ENCODE measurements at places on chromosomes 7 and 10.

DNA sequence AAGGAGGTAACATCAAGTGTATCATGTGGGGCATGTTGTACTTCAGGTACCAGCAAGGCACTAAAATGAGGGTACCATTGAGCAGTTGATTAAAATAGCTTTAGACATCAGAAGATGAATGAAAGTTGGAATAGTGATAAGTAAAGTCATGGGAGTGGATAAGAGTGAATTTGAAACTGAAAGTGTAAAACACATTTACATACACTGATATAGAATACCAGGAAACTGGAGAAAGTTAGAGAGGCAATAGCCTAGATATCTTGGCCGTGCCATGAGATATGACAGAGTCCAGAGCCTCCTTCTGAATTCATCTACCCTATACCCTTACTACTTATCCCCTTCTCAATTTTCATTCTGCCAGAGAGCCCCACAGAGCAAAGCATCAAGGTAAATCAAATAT is 76.6 kb downstream of the GRM3 start:
- DNase-seq, result no peak

- DNase-seq, result no peak
Observed at GRCh38 chr7:92255308-92255707, 9.5 kb downstream of the ANKIB1 start.

DNA sequence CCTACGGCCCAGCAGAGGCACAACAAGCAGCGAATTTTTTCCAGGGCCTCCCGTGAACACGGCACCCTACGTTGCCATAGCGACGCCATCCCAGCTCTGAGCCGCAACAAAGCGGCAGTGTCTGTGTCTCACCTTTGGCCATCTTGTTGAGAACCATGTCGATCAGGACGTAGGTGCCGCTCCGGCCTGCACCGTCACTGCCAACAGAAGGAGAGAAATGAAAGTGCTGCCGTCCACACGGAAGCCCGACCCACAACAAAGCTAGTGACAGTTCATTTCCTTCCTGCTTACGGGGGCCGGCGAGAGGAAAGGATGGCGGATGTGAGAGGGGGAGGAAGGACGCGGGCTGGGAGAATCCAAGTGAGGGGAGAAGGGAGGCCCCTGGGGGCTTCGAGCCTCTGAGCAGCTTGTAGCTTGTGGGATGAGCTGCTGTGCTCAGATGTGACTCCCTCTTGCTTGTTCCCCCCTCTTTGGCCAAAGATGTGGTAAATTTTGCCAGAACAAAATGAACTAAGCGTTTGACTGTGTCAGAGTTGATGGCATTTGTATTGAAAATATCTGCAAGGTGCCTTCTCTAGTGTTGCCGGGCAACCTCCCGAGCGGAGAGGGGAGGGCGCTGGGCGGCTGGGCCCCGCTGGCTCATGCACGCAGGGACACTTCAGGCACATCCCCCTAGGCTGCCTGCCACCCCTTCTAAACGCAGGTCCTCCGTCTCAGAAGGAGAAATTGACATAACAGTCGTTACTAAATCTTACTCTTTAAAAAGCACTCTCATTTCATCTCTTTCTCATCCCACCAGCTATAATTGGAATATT is 232.2 kb downstream of the DNAJB6 start:
- peak; percentile 45 for DNase-seq

DNA sequence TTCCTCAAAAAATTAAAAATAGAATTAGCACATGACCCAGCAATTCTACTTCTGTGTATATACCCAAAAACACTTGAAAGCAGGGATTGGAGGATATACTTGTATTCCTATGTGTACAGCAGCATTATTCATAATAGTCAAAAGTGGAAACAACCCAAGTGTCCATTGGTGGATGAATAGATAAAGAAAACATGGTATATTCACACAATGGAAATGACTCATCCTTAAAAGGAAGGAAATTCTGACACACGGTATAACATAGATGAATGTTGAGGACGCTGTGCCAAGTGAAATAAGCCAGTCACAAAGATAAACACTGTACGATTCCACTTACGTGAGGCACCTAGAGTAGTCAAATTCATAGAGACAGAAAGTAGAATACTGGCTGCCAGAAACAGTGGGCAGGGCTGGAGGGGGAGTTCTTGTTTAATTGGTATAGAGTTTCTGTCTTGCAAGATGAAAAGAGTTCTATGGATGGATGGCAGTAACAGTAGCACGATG is 26.6 kb upstream of the KAT6B start:
- DNase-seq, result no peak

- no peak for DNase-seq
Observed at GRCh38 chr7:112086496-112087254, 119.5 kb downstream of the DOCK4 start.

- no peak for DNase-seq
Observed at GRCh38 chr10:28595613-28596012, 62.7 kb downstream of the WAC start.

GRCh38 chr10:100509241-100509840 is 10.3 kb downstream of the SEC31B start:
- DNase-seq, result no peak

- no peak for DNase-seq
Observed at GRCh38 chr7:130560972-130561371, 69.1 kb downstream of the MEST start.

- DNase-seq, result no peak
Observed at GRCh38 chr7:8035647-8036518, 67.3 kb downstream of the GLCCI1 start.

DNA sequence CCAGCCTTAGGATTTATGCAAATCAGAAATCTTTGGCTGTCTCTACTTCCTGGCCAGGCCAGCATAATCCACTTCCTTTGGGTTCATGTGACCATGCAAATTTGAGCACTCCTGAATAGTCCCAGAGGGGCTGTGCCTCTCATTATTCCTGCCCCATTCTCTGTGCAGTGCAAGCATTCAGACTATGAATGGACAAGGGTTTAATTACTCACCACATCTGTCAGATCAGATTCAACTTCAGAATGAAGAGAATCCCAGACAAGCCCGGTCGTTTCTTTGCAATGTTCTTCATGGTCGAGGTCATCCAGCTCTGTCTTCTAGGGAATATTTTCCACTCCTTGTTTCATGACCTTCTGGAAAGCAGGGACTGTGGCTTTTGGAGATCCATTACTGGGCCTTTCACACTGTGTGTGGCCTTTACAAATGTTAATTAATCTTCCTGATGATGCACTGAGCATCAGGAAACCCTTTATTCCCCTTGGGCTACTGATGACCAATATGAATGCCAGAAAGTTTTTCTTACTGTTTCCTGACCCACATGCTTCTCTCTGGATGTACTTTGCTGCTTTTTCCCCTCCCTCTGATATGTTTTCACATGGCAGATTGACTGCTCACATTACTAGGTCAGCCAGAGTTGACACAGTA is 217.6 kb upstream of the TCF7L2 start:
- DNase-seq, result no peak

DNA sequence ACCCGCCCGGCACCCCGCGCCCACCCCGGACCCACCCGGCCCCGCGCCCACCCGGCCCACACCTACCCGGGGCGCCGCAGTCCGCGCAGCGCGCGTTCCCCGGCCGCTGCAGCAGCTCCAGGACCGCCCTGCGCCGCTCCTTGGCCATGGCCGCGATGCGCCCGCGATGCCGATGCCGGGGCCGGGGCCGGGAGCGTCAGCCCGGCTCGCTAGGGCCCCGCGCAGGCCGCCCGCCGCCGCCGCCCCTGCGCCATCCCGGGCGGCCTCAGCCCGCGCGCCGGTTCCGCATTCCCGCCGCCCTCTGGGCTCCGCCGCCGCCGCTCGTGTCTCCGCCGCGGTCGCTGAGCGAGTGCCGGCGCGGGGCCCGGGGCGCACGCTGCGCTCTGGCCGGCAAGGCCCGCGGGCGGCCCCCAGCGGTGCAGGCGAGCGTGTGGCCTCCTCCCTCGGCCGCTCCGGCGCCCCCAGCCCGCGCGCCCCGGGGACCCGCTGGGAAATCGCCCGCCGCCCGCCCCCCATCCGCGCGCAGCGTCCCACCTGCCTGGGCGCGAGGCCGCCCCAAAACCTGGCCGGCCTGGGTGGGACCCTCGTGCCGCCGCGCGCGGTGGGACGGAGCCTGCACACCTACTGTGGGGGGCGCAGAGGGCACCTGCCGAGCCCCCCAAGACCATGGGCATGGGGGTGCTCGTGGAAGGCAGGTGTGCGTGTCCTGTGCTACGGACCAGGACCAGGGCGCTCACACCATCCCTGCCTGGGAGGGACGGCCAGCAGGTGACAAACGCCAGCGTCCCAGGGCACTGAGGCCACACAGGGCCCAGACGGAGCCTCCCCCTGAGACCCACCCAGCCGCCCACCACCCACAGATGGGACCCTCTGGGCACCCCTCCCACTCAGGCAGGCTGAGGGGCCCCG is at the start of gene ADAP1:
Gene ADAP1 (minus strand): TSS at position 351 of the 909 bp plus-strand sequence. CDS start 203 bp downstream, at position 148.
- DNase-seq, result no peak

DNA sequence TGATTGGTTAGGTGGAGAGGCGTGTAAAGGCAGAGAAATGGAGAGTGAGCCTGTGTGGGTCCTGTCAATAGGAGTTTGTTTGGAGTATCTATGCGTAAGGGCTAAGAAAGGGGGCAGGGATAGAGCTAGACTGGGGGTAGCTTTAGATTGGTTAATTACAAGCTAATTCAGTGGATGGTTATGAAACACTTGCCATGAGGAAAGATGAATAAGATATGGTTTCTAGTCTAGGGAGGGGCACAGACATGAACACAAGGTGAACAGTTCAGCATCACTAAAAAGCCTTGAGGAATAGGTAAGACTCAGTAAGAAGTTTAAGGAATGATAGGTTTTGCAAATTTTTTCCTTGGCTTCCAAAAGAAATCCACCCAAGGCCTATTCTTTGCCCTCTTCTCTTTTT is 50.6 kb downstream of the PLPP4 start:
- DNase-seq, result no peak

GRCh38 chr10:15494850-15495506 is 123.9 kb upstream of the FAM171A1 start:
- no peak for DNase-seq

DNA sequence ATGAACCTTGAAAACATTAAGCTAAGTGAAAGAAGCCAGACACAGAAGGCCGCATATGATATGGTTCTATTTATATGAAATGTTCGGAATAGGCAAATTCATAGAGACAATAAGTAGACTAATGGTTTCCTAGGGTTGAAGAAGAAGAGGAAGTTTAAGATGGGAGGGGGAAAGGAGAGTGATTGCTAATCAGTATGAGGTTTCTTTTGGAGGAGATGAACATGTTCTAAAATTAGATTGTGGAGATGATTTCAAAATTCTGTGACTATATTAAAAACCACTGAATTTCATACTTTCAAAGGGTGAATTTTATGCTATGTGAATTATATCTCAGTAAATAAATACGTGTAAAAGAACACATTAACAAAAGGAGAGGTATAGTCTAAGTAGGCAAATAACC is 176.4 kb upstream of the HPS1 start:
- no peak for DNase-seq

- DNase-seq, result no peak
Observed at GRCh38 chr7:18117482-18117881, 89.8 kb upstream of the PRPS1L1 start.

DNA sequence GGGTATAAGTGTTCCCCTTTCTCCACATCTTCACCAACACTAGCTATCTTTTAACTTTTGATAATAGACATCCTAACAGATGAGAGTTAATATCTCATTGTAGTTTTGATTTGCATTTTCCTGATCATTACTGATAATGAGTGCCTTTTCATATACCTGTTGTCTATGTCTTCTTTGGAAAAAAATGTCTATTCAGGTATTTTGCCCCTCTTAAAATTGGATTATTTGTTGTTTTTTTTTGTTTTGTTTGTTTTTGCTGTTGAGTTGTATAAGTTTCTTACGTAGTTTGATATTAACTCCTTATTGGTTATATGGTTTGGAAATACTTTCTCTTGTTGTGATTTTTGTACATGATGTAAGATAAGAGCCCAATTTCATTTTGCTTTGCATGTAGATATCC is 214.7 kb downstream of the MALRD1 start:
- DNase-seq, result no peak

GRCh38 chr7:45921381-45921698 is 268 bp upstream of the IGFBP3 start:
- DNase-seq, result no peak

- no peak for DNase-seq
Observed at GRCh38 chr7:79664884-79665676, 211.6 kb upstream of the MAGI2 start.

- no peak for DNase-seq
Observed at GRCh38 chr7:71409550-71410157, 277.7 kb downstream of the GALNT17 start.

- no peak for DNase-seq
Observed at GRCh38 chr10:11931038-11931437, 107.9 kb downstream of the PROSER2 start.

- DNase-seq, result no peak
Observed at GRCh38 chr10:124562425-124563060, 100.9 kb downstream of the LHPP start.

GRCh38 chr7:14380881-14381280 is 391.4 kb upstream of the ETV1 start:
- DNase-seq, result no peak

- DNase-seq, result no peak
Observed at GRCh38 chr7:107995184-107996071, 7.5 kb downstream of the LAMB1 start.

DNA sequence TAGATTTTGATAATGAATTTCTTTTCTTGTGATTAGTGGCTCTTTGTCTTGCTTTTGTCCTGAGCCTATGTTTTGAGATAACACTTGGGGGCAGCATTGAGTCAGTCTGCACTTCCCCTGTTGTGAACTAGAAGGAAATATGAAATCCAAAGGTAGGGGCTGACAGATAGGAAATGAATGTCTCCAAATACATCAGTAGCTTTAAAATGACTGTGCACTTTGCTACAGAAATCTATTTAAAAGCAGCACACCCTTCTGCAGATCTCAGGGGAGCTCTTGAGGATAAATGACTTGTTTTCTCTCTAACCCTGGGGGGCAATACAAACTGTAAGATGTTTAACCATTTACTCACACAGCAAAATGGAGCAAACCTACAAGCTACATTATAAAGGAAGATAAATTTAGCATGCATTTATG is 176.0 kb upstream of the MYO3A start:
- peak; percentile 35 for DNase-seq

DNA sequence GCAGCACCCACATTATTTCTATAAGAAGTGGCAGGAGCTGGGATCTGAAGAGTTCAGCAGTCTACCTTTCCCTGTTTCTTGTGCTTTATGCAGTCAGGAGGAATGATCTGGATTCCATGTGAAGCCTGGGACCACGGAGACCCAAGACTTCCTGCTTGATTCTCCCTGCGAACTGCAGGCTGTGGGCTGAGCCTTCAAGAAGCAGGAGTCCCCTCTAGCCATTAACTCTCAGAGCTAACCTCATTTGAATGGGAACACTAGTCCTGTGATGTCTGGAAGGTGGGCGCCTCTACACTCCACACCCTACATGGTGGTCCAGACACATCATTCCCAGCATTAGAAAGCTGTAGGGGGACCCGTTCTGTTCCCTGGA is 874 bp upstream of the RBP3 start:
- no peak for DNase-seq

Measured in left renal pelvis (tissue), 4 donors.